Umbilical cord (tissue), 2 donors: ENCODE measurements at places on chromosomes 6 and 20.
A peak's percentile ranks its signal among the peaks of the same experiment; 100 is the strongest.

DNA sequence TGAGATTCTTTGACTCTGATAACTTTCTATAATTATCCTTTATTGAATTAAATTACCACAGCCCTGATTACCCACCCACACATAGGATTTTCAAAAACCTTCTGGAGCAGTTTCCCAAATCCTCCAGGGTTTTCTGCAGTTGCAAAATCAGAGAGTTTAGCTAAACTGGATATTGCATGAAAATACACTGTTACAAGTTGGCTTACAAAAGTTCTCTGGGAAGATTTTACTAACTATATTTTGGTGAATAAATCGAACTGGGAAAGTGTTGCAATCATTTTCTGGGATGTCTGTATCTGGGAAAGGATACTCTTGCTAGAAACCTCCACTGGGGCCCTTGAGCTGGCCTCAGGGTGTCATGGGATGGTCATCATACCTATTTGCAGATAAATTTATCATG, 97.6 kb upstream of the STMND1 start:
- peak; percentile 64 for DNase-seq

GRCh38 chr6:136963259-136963658, 41.2 kb downstream of the SLC35D3 start:
- DNase-seq: no peak

GRCh38 chr20:62548471-62548870, 72.7 kb upstream of the GATA5 start:
- no peak for DNase-seq

DNA sequence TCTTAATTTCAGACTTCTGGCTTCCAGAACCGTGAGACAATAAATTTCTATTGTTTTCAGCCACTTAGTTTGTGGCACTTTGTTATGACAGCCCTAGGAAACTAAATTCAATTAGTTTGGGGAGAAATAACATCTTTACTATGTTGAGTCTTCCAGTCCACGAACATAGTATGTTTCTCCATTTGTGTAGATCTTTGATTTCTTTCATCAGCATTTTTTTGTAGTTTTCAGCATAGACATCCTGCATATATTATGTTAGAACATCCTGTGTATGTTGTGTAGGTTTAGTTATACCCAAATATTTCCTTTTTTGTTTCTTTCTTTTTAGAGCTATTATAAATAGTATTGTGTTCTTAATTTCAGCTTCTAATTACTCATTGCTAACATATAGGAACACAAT, 18.0 kb upstream of the HMGA1 start:
- DNase-seq: no peak

DNA sequence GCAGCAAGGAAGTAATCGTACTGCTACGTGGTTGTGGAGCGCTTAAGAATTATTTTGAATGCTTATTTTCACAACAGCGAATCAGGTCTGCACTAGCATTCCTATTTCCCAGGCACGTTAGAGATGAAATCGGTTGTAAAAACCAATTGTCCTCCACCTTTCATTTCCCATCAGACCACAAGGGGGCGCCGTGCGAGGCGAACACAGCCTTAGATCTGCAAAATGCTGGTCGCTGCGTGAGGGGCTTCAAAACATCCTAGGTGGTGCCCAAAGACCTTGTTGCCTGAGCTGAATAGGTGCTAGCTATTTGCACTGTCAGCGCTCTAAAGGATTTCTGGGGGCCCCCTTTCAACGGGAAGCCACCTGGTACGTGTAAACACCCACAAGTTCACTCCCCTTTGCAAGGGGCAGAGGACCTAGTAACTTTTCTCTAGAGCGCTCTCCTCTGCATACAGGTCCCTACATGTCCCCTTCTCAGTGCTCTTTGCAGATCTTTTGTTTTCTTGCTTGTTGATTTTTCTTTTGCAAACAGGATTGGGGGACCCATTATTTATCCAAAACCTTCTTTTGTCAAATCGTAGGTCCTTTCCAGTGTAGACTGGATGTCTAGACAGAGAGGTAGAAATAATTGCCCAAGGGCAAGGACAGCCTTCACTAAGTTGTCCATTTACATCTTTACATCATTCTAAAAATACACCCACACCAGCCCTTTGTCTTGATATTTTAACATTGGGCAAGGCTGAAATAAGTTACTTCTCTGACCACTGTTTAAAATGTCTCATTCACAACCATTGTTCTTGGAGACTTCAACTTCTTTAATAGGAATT, 59.8 kb downstream of the NEDD9 start:
- DNase-seq: peak; percentile 55

GRCh38 chr20:55880361-55880760, 125.0 kb downstream of the CBLN4 start:
- DNase-seq: no peak

DNA sequence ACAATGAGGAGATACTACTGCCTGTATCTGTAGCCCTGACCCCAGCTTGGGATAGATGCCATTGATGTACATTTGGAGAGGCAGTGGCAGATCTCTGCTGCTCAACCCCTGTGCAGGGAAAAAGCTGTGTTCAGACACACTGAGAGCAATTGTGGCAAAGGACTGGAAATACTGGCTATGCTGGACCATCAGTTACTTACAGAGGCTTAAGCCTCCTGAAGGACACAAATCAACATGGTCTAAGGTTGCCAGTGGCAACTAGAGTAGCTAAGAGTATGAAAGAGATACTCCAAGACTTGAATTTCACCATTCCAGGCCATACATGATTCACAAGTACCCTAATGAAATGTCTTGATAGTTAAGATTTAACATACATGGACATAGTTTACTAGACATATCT, 32.4 kb upstream of the ENPP4 start:
- peak; percentile 2 for DNase-seq

GRCh38 chr6:39049575-39050283, 1.1 kb downstream of the GLP1R start:
- no peak for DNase-seq

DNA sequence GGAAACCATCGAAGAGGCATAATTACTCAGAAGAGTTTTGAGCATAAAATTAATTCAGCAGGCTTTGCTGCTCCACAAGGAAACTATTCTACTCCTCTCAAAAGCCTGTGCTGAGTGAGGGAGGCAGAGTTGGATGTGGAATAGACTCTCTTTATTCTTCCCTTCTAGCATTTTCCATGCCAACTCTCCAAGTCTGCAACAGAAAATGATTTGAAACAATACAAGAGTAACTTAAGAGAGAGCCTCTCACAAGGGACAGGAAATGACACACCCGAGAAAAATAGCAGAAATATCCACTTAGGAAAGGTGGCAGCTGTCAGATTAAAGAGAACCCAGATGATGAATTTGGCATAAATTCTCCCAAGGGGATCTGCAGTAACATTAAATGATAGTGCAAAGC, 26.3 kb upstream of the LAMP5 start:
- no peak for DNase-seq

GRCh38 chr6:16278048-16278724, 39.8 kb downstream of the GMPR start:
- DNase-seq: no peak

DNA sequence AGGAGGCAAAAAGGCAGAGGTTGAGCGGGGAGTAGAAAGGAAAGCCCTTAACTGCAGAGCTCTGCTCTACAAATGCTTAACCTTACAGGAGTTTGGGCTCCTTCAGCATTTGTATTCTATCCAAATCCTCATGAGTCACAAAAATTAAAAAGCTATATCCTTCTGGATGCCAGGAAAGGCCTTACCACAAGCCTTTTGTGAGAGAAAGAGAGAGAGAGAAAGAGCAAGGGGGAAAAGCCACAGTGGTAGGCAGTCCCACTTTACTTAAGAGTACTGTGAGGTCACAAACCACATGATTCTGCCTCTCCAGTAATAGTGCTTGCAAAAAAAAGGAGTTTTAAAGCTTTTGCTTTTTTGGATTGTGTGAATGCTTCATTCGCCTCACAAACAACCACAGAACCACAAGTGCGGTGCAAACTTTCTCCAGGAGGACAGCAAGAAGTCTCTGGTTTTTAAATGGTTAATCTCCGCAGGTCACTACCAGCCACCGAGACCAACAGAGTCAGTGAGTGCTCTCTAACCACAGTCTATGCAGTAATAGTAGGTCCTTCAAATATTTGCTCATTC, at the start of gene RUNX2:
RUNX2 (plus strand) TSS at position 375 of the 567 bp plus-strand sequence. CDS start 397 bp downstream, outside the sequence.
- DNase-seq: peak; percentile 69

DNA sequence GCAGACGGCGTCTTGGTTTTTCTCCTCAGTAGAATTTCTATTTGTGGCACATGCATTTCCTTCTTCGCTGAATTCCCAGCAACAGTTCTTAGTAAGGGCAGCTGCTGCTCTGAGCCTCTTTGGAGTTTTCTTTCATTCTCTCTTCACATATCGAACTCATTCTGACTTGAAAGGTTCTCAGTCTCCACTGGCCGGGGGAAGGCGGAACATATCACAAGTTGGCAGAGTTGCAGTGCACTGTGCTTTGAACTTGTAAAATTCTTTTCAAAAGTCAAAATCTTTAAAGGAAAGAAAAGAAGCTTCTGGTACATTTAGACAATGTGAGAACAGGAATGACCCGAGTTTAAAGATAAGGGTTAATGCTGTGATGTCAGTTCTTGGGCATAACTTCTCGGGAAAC, 286.1 kb upstream of the MAP3K7 start:
- DNase-seq: peak; percentile 85

DNA sequence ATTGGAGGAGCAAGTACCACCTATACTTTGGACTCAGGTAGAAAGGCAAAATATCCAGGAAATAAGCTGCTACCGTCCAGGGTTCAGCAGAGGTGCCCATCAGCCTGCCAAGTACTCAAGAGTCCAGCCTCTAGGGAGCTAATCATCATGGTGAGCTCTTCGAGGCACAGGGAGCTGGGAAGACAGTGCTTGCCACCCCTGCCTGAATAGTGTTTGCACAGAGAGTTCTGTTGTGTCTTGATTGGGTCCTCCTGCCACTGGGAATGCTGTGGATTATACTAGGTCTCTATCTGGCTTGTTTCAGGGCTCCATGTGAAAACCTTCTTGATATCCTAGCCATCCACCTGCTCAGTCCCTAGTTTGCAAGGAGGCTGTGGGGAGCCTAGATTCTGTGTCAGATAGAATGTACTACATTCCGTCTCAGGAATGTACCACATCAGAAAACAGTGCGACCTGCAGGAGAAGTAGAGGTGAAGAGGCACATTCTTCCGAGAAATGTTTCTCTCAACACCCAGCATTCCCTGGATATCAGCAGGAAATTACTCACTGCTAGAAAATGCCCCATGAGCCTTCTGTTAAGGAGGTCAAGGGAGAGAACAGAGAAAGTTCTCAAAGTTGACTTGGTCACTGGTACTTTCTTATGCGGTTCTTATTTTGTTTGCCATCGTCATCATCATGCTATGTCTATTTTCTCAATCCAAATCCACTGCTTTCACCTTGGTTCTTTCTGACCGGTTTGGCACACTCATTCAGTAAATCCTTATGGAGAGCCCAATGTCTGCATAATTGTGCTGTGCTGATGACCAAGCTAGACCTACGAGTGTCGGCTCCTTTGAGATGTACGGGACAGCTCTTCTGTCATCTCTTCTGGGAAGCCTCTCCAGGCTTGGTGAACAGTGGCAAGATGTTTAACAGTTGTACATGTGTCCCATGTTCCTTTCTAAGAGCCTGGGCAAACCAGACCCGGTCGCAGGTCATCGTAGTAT, 30.7 kb downstream of the PTPN1 start:
- peak; percentile 47 for DNase-seq

DNA sequence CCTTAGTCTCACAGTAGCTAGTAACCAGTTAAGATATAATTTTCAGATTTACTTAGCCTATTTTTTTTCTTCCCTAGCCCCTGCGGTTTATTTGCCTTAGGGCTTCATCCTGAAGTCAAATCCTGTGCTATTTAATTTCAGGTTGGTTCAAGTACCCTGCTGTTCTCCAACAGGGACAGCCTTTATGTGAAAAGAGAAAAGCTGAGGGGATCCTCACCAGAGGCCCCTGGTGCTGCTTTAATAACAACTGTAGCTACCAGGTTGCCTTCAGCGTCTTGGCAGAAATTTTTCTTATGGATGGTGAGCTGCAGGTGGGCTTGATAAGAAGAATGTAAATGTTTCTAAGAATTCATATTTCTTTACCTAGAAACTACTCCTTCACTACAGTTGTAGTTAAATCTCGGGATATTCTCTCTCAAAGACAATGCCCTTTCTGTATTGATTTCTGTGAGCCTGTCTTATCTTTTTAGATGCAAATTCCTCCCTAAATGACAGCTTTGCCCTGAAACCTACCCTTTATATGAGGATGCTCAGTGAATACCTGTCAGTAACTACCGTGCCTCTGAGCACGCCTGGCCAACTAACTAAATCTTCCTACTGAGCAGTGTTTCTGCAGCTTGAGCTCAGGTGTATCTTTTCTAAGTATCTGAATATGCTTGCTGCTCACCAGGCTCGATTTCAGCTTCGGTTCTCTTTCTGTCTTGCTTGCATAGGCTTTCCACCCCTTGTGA, 320.5 kb downstream of the MMUT start:
- DNase-seq: no peak

DNA sequence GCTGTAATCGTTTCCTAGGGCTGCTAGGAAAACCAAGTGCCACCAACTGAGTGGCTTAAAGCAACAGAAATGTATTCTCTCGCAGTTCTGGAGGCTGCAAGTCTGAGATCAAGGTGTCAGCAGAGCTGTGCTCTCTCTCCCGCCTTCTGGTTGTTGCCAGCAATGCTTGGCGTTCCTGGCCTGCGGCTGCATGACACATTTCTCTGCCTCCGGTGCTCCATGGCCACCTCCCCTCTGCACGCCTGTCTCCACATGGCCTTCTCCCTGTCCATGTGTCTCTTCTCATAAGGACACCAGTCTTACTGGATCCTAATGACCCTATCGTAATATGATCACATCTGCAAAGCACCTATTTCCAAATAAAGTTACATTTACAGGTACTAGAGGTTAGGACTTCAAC, 91.7 kb upstream of the AKAP12 start:
- DNase-seq: no peak

- no peak for DNase-seq
These were observed 222.3 kb downstream of the IBTK start for GRCh38 chr6:82025271-82025670.

GRCh38 chr20:63873477-63873971, 8.5 kb downstream of the TPD52L2 start:
- peak; percentile 51 for DNase-seq

DNA sequence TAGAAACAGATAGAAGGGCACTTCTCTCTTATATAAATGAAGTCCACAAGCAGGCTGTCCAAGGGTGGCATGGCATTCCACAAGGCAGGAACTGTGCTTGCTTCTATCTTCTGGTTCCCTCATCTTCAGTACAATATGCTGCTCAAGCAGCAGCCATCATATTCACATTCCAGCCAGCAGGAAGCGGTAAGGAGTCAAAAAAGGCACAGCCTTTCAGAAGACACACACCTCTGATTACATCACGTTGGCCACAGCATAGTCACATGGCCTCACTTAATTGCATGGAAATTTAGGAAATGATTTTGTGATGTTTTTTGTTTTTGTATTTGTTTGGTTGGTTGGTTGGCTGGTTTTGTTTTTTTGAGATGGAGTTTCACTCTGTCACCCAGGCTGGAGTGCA, 19.0 kb downstream of the REM1 start:
- no peak for DNase-seq

- DNase-seq: no peak
These were observed 126.9 kb downstream of the KCNQ5 start for GRCh38 chr6:72748759-72749158.
